ENCODE measurements at places on chromosomes 5 and 9.

- DNase-seq: no peak
Observed at GRCh38 chr5:132451387-132451786, 39.2 kb downstream of the IRF1 start.

DNA sequence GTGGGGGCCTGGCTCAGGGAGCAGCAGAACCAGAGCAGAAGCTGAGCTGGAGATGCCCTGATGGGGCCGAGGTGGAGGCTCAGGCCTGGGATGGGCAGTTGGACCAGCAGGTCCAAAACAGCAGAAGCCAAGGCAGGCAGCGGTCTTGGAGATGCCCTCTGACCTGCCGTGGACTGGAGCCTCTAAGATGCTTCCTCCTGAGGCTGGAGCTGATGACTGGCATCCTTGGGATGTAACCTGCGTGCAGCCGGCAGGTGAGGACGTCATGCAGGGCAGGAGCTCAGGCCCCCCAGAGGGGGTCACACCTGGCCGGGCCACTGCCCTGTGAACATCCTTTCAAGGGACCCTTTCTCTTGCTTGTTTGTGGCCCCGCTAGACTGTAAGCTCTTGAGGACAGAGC is 162.0 kb downstream of the RGS3 start:
- no peak for DNase-seq

- no peak for DNase-seq
Observed at GRCh38 chr5:77546-77945, 14.4 kb upstream of the PLEKHG4B start.

GRCh38 chr9:127336506-127337352 is 60.2 kb upstream of the SLC2A8 start:
- no peak for DNase-seq

DNA sequence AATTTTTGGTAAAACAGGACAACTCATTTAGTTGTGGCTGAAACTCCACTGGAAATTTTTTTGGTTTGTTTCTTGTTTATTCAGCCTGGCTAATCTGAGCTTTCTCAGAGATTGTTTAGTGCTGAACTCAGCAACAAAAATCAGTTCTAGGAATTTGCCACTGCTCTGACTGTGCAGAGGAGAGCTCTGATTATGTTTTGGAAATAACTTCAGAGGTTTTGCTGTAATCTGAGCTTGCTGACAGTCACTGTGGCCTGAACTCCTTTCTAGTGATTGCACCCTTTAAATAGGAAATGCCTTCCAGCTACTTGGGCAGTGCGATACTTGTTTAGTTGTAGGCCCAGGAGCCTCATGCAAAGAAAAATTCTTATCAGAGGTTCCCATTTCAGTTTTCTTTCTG is 60.2 kb downstream of the OSTF1 start:
- no peak for DNase-seq

DNA sequence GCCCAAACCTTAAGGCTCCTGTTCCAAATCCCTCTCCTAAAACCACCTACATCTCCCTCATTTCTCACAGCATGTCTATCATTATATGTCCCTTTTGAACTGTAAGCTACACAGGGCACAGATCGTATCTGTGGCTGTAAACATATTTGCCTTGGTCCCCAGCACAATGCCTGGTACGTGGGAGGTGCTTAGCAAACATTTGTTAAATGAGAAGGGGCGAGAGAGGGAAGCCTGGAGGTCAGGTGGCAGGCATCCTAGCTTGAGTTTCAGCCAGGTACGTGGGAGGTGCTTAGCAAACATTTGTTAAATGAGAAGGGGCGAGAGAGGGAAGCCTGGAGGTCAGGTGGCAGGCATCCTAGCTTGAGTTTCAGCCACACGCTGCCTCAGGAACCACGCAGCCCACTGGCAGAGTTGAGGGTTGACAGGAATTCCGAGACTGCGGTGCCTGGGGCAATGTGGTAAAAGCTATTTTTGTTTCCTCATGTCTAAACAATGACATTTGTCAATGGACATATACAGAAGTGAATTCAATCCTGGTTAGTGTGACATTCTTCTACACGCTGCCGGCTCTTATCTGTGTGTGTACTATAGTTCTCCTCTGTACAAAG is 113.6 kb downstream of the EFNA5 start:
- DNase-seq: no peak

- DNase-seq: no peak
Observed at GRCh38 chr9:130448035-130448624, 3.4 kb downstream of the ASS1 start.

GRCh38 chr9:114163517-114163951 is 8.2 kb downstream of the COL27A1 start:
- no peak for DNase-seq

GRCh38 chr5:10565785-10566542 is 2.1 kb downstream of the ANKRD33B start:
- no peak for DNase-seq

DNA sequence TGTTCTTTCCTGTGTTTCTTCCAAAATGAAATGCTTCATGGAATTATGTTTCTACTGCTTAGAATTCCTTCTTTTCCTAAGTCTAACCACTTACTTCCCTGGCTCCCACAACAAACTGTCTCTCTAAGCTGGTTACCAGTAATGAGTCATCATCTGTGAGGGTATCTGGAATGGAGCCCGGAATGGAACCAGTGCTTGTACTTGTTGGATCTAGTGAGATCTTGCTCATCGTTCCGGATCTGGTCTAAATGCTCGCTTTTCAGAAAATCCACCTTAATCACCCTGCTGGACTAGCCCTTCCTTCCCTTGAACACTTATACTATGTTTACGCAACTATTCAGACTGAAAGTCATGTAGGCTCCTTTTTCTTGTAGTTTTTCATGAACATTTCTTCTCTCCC is 184.8 kb downstream of the PBX3 start:
- no peak for DNase-seq

DNA sequence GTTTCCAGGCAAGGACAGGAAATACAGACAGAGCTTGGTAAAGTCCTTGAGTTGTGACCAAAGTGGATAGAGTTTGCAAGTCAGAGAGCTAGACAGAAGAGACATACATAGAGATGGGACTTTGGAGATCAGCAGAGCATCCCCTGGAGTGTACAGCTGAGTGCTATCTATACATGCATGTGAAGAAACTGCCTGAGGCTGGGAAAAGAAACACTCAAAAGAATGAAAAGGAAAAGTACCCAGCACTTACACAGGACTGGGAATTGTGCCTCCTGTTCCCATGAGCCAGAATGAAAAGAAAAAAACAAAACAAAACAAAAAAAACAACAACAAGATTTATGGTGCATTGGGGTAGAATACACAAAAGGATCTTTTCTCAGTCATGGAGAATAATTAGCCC is 606.4 kb downstream of the ZNF608 start:
- no peak for DNase-seq

DNA sequence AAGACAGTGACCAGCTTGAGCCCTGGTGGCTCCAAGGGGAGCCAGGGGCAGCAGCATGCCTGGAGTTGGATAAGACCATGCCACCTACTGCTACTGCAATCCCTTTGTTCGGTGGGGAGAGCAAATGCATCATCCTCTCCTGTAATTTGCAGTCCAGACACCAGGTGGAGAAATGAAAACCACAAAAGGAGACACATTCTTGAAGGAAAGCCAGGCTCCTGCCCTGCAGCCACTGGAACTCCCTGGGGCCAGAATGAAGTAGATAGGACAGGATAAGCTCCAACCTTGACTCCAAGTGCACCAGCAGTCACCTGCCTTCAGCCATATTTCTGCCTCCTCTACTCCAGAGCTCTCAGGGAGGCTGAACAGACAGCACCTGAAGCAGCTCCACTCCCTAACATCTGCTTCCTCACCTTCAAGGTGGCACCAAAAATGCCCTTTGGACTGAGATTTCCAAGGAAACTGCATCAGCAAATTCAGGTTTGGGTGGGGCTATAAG is 65.1 kb upstream of the IQGAP2 start:
- DNase-seq: no peak

GRCh38 chr5:177426566-177427210 is at the start of gene GRK6:
GRK6 (plus strand) TSS chr5:177426676; CDS start chr5:177426846, 170 bp downstream.
- DNase-seq: no peak

- DNase-seq: no peak
Observed at GRCh38 chr9:105737205-105737604, 42.9 kb downstream of the TMEM38B start.

GRCh38 chr9:114898741-114899140 is 31.6 kb downstream of the TNFSF8 start:
- no peak for DNase-seq

GRCh38 chr9:71669284-71669995 is 98.9 kb downstream of the CEMIP2 start:
- no peak for DNase-seq

DNA sequence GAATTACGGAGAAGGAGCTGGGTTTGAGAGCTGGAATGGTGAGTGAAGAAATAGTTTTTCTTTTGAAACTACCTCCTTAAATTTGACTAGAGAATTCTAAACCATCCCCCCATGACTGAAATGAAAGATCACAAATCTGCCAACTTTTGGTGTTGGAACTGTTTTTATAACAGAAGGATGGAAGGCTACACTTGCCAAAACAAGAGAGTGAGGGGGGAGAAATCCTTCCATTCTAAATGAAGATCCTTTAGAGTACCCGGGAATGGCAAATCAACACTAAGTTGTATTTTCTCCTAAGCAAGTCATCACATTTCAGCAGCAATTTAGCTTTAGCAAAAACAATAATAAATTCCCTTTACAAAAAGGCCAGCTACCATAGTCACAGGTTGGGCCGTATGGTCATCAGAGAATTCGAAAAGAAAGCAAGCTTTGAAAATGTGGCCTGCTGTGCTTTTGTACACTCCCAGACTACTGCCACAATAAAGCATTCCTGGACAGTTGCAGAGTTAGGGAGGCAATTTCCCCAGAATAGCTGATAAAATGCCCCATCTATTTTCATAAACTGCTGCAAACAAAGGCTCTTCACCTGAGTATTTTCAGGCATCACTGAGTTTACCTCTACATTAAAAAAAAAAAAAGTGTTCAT is 25.0 kb upstream of the FREM1 start:
- DNase-seq: no peak
